Prostate gland (tissue), 2 donors: ENCODE measurements at places on chromosomes 11 and 22. TPM values are rescaled to one million over a fixed set of nuclear protein-coding genes. Genes with fewer than 3 reads are reported as not detected.

PRDM11 gene
- 15.3 TPM for total RNA-seq

JHY gene
- total RNA-seq: 10.9 TPM

DNA sequence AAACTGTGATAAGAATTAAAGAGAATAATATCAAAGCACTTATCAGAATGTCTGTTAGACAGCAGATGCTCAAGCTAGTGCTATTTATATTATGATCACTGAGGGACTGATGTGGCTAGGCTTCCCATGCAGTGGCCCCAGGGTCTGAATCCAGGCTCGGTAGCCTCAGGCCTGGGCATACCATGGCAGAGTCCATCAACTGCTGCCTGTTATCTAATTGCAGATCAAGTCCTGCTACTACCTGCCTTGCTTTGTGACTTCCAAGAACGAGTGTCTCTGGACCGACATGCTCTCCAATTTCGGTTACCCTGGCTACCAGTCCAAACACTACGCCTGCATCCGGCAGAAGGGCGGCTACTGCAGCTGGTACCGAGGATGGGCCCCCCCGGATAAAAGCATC is 57.5 kb downstream of the TIMP3 start:
- DNase-seq: no peak
- no peaks in the 10 kb centered on the region for H3K4me1 ChIP-seq
- no peak overlapping the region for H3K27ac ChIP-seq
- H3K4me3 ChIP-seq: no peak overlapping the region
- no peaks in the 10 kb centered on the region for H3K27me3 ChIP-seq

DNA sequence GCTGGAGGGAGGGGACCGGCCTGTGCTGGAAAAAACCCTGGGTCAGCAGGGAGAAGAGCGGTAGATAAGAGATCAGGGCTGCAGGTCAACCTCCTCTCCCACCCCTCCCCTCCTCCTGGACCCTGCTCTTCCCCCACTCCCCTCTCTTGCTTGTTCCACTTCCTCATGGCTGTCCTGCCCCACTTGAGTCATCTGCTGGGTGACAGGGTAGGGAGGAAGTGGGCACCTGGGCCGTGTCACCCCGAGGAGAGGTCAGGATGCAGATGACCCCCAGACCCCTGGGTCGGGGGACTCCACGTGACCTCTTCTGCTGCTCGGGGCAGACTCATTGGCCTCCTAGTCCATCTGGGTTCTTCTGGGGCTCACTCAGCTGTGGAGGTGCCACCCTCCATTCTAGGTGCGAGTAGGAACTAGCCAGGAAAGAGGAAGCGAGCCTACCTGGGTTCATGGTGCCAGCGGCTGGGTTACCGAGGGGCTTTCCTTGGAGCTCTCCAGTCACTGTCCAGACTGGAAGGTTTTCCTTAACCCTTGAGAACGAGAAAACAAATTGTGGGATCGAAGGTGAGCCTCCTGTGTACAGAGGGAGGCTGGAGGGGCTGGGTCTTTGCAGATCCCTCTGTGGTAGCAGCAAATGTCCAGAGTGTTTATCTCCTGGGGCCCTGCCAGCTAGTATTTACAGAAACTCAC is 6.5 kb downstream of the APOL2 start:
- peak; percentile 31 for DNase-seq
- H3K27ac ChIP-seq: no peak overlapping the region
- no peak overlapping the region for H3K4me3 ChIP-seq
- no peaks in the 10 kb centered on the region for H3K36me3 ChIP-seq
- H3K27me3 ChIP-seq: no peaks in the 10 kb centered on the region
- peaks cover 17% of the 10 kb centered on the region for H3K4me1 ChIP-seq
